ENCODE measurements at places on chromosomes 6 and 20. TPM values are rescaled to one million over a fixed set of nuclear protein-coding genes. Genes with fewer than 3 reads are reported as not detected.
A peak's percentile ranks its signal among the peaks of the same experiment; 100 is the strongest.

DNA sequence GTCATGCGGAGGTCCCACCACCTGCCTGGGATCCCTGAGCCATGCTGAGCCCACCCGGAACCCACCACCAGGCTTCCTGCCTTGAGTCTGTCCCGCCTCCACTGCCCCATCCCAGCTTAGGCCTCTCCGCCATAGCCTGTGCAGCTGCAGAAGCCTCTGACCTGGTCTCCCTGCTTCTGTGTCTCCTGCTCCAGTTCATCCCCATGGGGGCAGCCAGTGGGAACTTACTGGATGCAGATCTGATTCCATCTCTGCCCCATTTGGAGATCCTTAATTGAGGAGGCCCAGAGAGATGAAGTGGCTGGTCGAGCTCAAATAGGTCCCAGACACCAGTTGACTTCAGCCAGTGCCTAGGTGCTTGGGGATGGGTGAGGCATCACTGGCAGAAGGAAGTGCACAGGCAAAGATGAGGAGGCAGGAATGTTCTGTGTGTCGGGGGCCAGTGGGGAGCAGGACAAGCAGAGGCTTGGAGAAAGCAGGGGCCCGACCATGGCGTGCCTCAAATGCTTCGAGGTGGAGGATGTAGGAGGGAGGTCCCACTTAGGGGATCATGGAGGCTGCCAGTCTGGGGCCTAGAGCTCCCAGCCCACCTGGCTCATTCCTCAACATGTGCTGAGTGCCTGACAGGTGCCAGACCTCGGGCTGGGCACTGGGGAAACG, 112.8 kb downstream of the TOX2 start:
- no peak for DNase-seq

GRCh38 chr20:17939622-17940223, 28.9 kb downstream of the SNX5 start:
- no peak for DNase-seq

GRCh38 chr6:5998236-5998635, 8.5 kb downstream of the NRN1 start:
- no peak for DNase-seq

The MAP1LC3A gene
- 2.8 TPM for total RNA-seq

DNA sequence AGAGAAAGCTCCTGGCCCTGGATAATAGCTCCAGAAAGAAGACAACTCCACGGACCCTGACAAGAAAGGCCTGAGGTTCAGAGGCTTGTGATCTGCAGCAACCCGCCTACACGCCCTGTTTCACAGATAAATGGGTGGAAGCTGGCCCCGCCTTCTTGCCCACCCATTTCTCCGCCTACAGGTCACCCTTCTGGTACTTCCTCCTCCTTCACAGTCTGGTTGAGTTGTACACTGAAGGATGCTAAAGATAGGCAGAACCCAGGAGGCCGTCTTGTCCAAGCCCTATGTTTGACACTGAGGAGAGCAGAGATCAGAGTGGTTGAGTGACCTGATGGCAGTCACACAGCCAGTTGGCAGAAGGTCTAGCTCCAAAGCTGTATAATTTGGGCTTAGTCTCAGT, 34.2 kb upstream of the MDGA1 start:
- DNase-seq, result peak; percentile 28

DNA sequence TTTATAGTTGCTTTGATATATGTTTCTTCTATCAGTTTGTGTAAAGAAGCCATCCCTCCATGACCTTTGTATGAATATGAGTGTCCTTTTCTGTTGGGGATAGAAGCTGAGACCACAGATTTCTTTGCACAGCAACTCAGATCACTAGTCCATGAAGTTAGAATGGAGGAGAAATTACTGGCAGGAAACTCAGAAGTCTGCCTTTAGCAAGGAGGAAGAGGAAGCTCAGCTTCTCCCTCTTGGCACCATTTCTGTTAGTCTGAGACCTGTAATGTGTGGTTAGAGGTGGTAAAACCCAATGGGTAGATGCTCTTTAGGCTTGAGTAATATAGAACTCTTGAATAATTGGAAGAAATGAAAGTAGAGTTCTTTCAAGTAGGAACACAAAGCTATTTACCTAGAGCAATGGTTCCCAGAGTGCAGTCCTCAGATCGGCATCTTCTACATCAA, 995.3 kb upstream of the FLRT3 start:
- DNase-seq, result no peak

DNA sequence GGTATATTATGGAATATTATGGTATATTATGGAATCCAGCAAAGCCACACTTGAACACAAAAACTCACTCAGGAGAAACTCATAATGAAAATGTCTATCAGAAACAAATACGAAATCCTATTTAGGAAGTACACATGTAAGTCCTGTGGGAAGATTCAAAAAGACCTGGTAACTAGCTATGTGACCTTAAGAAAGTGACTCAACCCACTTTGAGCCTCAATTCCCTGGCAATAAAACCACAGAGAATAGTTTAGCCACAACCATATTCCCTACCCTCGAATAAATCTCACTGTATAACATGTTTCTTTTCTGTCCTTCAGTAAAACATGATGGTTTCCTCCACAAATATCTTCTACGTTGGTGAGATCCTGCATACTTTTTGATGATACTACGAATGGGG, 56.4 kb downstream of the ZMYND8 start:
- DNase-seq, result no peak

DNA sequence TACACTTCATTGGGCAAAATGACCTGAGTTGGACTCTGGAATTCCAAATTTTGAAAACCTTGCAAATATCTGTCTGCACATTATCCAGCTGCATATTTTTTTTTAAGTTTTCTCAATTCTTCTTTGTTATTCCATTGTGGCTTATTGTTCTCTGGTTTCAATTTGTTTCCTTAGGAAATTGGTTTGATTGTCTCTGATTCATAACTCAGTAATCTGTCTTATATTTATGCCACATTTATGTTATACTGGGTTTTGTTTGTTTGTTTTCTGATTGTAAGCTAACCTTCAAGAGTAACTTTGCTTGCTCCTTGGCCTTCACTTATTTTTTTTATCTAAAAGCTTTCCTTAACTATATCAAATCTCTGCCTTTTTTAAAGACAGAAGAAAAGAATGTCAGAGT, 193.3 kb upstream of the PLCB4 start:
- DNase-seq, result no peak

The MUCL3 gene
- total RNA-seq, result not detected

DNA sequence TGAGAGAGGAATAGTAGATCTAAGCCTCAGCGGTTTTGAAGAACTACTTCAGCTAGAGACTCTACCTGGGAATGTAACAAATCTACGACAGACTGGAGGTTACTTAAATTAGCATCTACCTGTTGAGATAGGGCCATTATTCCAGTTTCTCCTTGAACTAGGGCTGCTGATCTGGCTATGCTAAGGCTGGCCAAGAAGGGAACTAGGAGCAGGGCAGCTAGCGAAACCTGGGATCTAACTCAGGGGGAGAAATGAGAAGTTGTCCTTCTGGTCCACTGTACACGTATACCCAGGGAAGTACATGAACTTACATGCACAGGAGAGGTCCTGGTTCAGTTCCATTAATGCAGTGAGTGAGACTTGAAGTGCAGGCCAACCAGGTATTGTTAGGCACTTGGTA, 156.7 kb downstream of the TRIM27 start:
- no peak for DNase-seq

- no peak for DNase-seq
Measured at GRCh38 chr20:35771367-35771688, 487 bp upstream of the PHF20 start.

GRCh38 chr6:108277295-108277694, 16.5 kb upstream of the SNX3 start:
- DNase-seq, result no peak

- DNase-seq, result no peak
Measured at GRCh38 chr6:144481527-144481926, 196.4 kb downstream of the UTRN start.

The MDFI gene
- not detected for total RNA-seq

DNA sequence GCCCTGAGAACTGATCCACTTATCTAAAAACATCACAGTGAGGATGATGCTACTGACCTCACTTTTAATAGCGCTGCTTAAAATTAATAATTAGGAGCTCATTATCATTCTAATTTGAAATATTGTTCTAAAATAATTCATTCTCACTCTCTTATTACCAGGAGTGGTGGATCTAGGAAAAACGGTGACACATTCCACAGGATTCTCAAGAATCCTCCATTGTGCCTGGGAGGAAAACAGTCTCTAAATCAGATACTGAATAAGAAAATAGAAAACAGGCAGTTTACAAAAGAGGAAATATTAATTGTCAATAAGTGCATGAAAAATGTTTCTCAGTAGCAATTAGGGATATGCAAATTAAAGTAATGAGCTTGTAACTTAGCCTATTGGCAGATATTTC, 187.4 kb downstream of the TENT5A start:
- no peak for DNase-seq

The CNR1 gene
- not detected for total RNA-seq

The LY6G6D gene
- total RNA-seq, result not detected

The HLA-DOA gene
- 1.4 TPM for total RNA-seq

DNA sequence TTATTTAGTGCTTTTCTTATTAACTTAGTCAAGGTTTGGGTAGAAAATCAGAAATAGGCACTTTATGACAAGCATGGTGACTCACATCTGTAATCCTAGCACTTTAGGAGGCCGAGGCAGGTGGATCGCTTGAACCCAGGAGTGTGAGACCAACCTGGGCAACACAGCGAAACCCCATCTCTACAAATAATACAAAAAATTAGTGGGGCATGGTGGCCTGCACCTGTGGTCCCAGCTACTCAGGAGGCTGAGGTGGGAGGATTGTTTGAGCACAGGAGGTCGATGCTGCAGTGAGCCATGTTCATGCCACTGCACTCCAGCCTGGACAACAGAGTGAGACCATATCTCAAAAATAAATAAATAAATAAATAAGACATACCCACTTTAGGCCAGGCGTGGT, 51.3 kb upstream of the THEMIS start:
- DNase-seq, result no peak

The ECT2L gene
- total RNA-seq, result not detected

- no peak for DNase-seq
Measured at GRCh38 chr6:163640641-163641040, 226.1 kb downstream of the QKI start.

GRCh38 chr20:33672426-33673113, 1.7 kb downstream of the NECAB3 start:
- no peak for DNase-seq

- no peak for DNase-seq
Measured at GRCh38 chr6:144922120-144922722, 637.1 kb downstream of the UTRN start.

The GPR6 gene
- not detected for total RNA-seq

DNA sequence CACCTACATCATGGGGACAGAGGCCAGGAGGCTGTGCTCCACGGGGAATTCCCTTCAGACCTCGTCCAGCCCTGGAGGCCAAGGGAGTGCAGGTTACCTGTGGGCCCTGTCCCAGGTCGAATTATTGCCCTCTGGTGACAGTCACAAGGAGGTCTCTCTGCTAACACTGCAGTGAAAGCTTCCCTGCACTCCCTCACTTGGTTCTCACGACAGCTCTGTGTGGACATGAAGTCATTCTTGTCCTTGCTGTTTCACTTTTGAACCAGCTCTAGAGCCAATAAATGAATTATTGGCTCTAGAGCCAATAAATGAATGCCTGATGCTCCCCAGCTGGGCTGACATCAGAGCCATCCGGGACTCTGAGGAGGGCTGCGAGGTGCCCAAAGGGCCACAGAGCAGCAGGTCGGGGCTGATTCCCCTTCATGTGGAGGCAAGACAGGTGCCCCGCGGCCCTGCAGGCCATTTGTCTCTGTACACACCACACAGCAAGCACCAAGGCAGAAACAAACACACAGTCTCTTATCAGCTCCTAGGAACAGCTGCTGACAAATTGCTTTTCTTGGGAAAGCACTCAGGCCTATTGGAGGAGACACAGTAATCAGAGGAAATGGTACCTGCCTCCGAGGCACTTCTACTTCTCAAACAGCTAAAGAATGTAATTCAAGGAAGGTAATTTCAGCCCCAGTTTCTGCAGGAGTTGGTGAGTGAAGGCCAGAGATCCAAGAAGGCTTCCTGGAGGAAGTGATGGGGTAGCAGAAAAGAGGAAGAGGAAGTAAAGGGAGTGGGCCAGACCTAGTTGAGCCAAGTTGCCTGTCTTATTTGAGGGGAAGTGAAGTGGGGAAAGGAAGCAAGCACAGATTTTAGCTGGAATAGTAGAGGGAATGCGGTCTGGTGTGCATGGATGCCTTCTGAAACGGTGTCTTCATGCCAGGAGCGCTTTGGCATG, 27.5 kb upstream of the TBXT start:
- no peak for DNase-seq

The SLC22A23 gene
- 12.5 TPM for total RNA-seq

GRCh38 chr20:59421920-59422637, 121.7 kb downstream of the EDN3 start:
- no peak for DNase-seq

The RAET1L gene
- total RNA-seq, result not detected
